ENCODE measurements at places on chromosomes 3 and 15. TPM values are rescaled to one million over a fixed set of nuclear protein-coding genes. Genes with fewer than 3 reads are reported as not detected.

The GMNC gene
- not detected for total RNA-seq

The RABL3 gene
- 9.4 TPM for total RNA-seq

The ALG1L2 gene
- not detected for total RNA-seq

The CHRM5 gene
- total RNA-seq = 0.22 TPM

The CFAP20DC gene
- 0.95 TPM for total RNA-seq

The PRSS50 gene
- total RNA-seq = not detected

The KBTBD8 gene
- 1.9 TPM for total RNA-seq

The NEK10 gene
- total RNA-seq = 0.65 TPM

The GNAT1 gene
- total RNA-seq = not detected

The BUB1B gene
- total RNA-seq = 4.6 TPM

The NEK11 gene
- 3.6 TPM for total RNA-seq

The AGBL1 gene
- not detected for total RNA-seq

The PLCB2 gene
- not detected for total RNA-seq

The SLC9C1 gene
- 0.11 TPM for total RNA-seq

The DUOX2 gene
- not detected for total RNA-seq

The TMEM108 gene
- total RNA-seq = not detected

The CGGBP1 gene
- 61.5 TPM for total RNA-seq

The SPESP1 gene
- 2.6 TPM for total RNA-seq

The FEZF2 gene
- not detected for total RNA-seq

The RTP4 gene
- total RNA-seq = 2.1 TPM

The CILP gene
- not detected for total RNA-seq

The TIMP4 gene
- total RNA-seq = 0.26 TPM

The GOLGA8G gene
- total RNA-seq = not detected

The FRMD4B gene
- total RNA-seq = 67.5 TPM

The CACNA1D gene
- total RNA-seq = 0.09 TPM

The ATP13A4 gene
- 0.09 TPM for total RNA-seq

The SKOR1 gene
- 0.11 TPM for total RNA-seq
